ENCODE measurements at places on chromosomes 12 and 14.

- DNase-seq: no peak
Observed at GRCh38 chr12:62249419-62249818, 10.8 kb upstream of the USP15 start.

- DNase-seq: no peak
Observed at GRCh38 chr14:76083796-76084765, 67.6 kb upstream of the GPATCH2L start.

DNA sequence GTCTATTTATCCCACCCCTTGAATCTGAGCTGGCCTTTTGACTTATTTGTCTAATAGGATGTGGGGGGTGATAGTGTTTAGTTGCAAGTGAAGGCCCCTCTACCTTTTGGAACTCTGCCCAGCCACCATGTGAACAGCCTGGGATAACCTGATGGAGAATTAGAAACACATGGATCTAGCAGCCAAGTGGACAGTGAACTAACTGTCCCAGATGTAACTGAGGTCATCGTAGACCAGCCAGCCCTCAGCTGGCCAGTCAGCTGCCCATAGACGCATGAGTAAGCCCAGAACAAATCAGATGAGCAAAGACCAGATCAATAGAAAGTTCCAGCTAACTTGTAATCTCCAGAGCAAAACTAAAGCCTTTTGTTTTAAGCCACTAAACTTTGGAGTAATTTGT is 19.0 kb downstream of the KLRB1 start:
- DNase-seq: peak; percentile 0

DNA sequence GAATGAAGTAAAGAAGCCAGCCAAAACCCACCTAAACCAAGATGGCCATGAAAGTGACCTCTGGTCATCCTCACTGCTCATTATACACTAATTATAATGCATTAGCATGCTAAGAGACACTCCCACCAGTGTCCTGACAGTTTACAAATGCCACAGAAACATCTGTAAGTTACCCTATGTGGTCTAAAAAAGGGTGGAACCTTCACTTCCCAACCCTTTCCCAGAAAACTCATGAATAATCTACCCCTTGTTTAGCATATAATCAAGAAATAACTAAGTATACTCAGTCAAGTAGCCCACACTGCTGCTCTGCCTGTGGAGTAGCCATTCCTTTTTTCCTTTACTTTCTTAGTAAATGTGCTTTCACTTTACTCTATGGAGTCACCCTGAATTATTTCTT is 19.8 kb downstream of the STYK1 start:
- no peak for DNase-seq

DNA sequence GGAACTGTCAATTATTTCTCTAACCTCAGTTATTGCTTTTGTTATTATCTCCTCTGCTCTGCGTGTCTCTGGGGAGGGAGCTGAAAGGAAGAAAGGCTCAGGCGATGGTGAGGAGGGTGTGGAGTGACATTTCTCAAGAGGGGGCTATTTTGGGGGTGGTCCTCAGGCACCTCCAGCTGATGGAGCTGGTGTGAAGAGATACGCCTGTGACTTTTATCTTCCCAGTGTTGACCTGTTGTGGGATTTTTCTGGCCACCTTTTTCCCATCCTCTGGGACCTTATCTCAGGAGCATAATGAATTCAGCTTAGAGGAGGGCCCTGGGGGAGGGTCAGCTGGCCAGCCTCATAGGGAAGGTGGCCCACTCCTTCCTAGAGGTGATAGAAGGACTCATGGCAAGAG is 26.4 kb downstream of the KCNA5 start:
- no peak for DNase-seq

- peak; percentile 89 for DNase-seq
Observed at GRCh38 chr12:88946372-88946997, 366.2 kb upstream of the KITLG start.

GRCh38 chr12:78600541-78600940 is 264.0 kb upstream of the SYT1 start:
- no peak for DNase-seq

- peak; percentile 70 for DNase-seq
Observed at GRCh38 chr14:61188978-61189808, 91.9 kb downstream of the TMEM30B start.

DNA sequence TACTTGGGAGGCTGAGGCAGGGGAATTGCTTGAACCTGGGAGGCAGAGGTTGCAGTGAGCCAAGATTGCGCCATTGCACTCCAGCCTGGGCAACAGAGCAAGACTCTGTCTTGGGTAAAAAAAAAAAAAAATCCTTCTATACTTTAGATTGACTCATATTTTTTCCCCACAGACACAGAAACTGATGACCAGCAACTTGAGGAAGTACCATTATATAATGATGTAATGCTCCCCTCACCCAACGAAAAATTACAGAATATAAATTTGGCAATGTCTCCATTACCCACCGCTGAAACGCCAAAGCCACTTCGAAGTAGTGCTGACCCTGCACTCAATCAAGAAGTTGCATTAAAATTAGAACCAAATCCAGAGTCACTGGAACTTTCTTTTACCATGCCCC is 24.3 kb upstream of the SNAPC1 start:
- DNase-seq: no peak

DNA sequence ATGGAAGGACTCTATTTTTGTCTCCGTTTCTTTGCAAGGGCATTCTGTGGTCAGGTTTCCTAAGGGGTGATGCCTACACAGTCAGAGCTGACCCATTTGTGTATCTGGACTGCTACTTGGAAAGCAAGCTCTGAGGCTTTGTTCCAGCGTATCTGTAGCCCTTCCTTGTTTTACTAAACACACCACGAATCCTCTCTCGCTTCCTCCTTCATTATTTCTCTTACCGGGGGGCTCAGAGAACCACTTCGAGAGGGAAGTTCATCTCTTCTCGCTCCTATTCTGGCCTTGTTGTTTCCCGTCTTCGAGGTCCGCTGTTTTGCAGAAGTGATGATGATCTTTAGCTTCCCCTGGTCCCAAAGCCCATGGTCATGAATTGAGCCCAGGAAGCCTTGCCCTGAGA is 164.7 kb downstream of the SSPN start:
- DNase-seq: no peak

DNA sequence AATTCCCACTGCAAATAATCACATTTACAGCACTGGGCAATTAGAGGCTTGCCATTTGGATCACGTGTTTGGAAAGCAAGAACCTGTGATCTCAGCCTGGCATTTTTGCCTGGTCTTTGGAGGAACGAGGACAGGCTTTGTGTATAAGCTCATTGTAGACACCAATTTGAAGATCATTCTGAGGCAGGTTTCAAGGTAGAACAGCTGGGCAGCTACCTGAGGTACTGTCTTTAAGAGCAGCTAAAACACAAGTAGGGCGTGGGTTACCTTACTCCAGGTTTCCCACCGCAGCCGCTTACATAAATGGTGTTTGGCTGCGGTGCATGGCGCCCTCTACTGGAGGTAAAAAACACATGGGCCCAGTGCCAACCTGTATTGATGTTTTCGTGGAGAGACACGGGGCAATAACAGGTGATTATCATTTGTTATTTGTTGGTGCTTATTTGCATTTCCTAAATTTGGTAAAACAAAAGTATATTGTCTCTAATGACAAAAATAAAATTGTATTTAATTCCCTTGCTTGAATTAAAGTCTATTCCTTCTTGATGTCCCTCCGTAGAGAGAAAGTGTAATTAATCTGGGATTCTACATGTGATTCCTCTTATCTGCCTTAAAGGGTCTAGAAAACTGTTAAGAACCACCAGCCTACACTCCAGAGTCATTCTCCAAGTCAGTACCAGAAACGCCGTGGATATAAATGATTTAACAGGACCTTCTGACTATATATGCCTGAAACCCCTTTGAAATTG is 69.7 kb downstream of the SVOP start:
- DNase-seq: peak; percentile 80

DNA sequence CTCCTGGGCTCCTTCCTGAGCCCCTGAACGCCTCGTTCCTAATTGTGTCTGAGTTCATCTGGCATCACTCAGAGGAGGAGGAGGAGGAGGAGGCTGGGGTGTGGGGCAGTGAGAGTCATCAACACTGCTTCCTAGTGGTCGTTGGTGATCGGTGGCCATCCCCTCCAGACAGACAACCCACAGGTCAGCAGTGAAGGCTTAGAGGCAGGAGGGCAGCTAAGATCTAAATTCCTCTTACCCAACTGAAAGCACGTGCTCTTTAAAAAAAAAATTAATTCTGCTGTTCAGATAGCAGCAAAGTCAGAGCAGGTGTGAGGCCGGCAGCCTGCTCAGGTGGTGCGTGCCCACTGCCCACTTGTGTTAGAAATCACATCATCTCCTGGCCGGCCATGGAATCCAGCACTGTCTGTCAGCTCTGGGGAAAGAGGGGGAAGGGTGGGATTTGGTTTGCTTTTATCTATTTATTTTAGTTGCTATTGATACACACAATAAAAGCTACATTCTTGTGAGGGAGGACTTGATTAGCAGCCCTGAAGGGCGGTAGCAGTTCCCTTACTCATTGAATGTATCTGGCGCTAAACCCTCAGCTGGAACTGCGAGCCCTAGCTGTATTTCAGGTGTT is 46.6 kb downstream of the PPP2R5C start:
- no peak for DNase-seq

DNA sequence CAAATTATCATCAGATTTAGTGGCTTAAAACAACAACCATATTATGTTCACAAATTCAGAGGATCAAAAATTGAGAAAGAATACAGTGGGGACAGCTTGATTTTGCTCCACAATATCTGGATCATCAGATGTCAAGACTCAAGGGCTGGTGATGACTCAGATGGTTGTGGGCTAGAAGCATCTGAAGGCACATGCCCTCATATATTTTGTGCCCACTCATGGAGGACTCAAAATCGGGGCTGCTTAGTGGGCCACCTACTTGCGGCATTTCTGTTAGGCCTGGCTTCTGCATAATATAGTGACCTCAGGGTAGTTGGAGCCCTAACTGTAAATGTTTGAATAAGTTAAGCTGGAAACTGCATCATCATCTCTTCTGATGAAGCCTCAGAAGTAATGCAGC is 584.5 kb downstream of the SLC16A7 start:
- DNase-seq: no peak

DNA sequence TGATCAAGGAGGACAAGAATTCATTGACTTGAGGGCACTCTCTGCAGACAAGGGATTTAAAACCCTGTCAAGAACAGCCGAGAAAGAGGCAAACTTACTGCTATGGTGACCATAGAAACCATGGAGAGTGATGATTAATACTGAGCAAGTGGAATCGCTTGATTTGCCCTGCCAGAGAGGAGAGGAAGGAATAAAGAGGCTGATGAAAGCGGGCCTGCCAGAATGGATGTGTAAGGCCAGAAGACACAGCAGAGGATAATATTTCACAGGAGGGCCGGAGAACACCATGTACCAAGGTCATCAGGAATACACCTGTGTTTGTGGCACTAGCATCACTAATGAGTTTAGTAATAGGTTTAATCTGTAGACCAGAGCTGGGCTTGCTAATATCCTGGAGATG is 221.8 kb upstream of the DCN start:
- DNase-seq: no peak

DNA sequence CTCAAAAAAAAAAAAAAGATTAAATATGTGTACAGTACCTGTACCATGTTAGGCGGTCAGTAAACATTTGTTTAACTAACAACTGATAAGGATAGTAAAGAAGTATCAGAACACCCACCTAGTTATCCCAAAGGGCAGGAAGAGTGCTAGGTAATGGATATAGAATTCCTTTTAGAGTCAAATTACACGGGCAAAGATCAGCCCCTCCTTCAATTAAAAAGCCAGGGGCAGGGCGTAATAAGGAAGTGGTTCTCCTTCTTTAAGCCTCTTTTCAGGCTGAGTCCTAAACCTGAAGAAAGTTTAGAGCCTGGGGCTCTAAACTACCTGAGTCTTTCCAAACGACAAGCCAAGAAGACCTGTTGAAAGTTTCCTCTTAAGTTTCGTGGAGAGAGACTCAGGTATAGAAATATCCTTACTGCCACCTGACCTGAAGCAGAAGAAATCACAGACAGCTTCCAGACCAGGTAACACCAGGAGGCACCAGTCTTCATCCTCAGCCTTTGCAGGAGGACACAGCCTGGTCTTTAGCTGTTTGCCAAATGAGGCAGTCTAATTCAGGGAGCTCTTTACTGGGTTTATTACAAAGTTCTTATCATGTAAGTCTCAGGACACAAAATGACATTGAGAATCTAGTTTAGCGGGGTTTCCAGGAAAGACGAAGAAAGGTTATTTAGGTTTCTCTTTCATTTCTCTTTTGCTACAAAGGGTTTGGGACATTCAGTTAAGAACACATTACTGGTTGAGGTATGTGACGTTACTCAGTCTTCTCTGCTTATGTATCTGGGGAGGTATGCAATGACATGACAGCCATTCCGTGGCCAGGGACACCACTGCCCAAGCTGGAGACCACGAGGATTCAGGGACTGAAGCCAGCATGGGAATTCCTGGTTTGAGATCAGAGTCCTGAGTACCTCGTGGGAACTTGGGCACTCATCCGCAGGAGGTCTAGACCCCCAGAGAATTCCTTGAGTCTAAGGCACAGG is at the start of gene BCL2L14:
Gene BCL2L14, plus strand, starts transcription at position 266 of the 983 bp plus-strand sequence. CDS start 8,367 bp downstream, outside the sequence.
- no peak for DNase-seq

DNA sequence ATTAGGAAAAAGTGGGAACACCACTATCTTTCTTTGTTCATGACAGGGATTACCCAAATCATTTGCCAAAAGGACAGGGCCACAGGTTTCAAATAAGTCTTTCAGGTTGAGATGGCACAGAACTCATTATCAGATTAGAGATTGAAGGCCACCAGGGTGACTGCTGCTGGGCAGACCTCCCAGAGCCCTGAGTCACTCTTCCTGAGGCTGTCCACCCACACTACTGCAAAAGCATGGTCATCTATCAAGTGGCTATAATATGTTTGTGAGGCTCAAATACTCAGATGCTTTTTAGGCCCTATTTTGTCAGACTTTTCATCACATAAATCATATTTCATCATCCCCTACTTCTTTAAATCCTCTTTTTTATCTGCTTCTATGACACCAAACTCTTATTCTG is 155.3 kb upstream of the CCDC196 start:
- DNase-seq: peak; percentile 41

GRCh38 chr14:81550001-81550637 is 16.5 kb upstream of the SEL1L start:
- DNase-seq: no peak

DNA sequence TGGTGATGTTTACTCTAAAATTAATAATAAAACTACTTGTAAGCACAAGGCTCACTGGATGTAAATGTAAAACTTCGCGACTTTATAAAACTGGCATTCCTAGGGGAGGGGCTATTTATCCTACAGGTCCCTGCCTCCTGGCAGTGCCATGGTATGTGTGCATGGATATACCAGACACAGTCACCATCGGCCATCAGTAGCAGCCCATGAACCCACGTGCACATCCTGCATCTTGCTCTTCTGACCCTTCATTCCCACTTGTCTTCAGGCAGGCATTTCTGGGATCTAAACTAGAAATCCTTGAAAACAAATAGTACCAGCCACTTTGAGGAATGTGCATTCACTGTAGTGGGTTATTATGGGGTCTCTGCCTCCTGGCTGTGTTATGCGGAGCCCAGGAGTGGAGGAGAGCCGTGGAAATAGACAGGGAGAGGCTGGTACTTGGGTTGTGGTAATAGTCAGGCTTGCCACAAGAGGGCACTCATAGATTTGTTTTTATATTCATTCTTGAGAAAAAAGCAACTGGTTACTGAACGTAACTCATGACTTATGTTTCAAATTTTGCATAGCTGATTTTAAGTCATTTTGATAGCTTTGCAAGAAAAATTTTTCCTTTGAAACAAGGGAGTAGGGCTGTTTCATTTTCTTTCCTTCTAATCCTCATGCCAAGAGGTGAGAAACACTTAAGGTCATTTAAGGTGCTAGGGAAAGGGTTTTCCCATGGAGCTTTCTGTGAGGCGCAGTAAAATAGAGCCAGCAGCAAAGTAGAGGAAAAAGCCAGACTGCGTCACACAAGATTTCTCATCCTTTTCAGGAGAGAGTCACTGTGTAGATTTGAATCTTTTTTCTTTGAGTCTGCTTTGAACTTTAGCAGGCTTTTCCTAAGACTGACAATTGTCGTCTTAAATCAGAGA is 17.4 kb upstream of the GALNT16 start:
- peak; percentile 71 for DNase-seq

- no peak for DNase-seq
Observed at GRCh38 chr12:115623275-115623674, 654.2 kb downstream of the MED13L start.

All from endothelial cell of umbilical vein (primary cell).